ENCODE measurements at places on chromosomes 1 and 21. TPM values are rescaled to one million over a fixed set of nuclear protein-coding genes. Genes with fewer than 3 reads are reported as not detected.

Gene MX2
- 31.3 TPM for total RNA-seq

Gene SPATA17
- not detected for total RNA-seq

Gene NR5A2
- total RNA-seq, result 0.08 TPM

Gene ZNF648
- total RNA-seq, result not detected

Gene SLAMF9
- not detected for total RNA-seq

Gene PEAR1
- not detected for total RNA-seq

Gene TIPRL
- total RNA-seq, result 51.2 TPM

Gene SMCP
- total RNA-seq, result not detected

Gene CRYBG2
- 4.9 TPM for total RNA-seq
